Activated gamma-delta T cell treated with Interleukin-2 at 50 U/mL for 16 hours (primary cell): ENCODE measurements at places on chromosomes 16 and 17.

GRCh38 chr16:15770512-15770911, 86.3 kb downstream of the MYH11 start:
- DNase-seq = no peak

- no peak for DNase-seq
Measured at GRCh38 chr16:72073560-72074230, 10.7 kb downstream of the HPR start.

DNA sequence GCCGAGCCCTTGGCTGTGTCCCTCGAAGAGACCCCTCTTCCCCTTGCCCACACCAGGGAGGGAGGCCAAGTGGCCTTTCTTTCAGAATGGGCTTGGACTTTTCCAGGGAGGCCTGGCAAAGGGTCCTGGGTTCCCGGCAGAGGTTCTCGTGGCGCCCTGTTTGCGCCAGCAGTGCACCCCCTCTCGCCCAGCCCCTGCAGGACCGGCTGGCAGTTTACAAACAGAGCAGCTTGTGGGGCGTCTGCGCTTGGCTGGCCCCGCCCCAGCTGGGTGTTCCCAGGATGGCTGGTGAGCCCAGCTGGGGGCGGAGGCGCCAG, 137.8 kb upstream of the CIBAR2 start:
- DNase-seq = no peak

DNA sequence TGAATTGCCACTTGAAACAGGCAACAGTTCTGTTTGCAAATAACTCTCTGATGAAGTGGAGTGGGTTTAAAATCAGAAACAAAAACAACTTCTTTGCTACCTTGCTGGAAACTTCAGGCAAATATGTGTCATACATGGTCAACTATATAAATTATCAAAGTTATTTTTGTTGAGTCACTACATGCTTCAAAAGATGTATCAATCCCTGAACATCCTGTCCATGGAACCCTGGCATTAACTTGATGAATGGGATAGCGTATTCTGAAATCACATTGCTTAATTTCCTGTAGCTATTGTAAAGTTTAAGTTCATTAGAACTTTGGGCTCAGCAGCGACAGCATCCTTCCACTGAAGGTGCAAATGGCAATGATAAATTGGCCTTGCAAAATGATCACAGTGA, 213.6 kb upstream of the MAF start:
- no peak for DNase-seq

DNA sequence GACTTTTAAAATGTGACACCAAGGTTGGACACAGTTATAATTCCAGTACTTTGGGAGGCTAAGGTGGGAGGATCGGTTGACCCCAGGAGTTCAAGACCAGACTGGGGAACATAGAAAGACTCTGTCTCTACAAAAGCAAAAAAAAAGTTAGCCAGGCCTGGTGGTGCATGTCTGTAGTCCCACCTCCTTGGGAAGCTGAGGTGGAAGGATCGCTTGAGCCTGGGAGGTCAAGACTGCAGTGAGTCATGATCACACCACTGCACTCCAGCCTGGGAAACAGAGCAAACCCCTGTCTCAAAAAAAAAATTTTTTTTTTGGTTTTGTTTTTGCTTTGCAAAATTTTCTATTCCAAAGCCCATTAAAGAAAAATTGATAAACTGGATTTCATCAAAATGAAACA, 281.4 kb downstream of the BCAS3 start:
- DNase-seq = no peak

- no peak for DNase-seq
Measured at GRCh38 chr17:76869496-76870376, 1.5 kb downstream of the MGAT5B start.

DNA sequence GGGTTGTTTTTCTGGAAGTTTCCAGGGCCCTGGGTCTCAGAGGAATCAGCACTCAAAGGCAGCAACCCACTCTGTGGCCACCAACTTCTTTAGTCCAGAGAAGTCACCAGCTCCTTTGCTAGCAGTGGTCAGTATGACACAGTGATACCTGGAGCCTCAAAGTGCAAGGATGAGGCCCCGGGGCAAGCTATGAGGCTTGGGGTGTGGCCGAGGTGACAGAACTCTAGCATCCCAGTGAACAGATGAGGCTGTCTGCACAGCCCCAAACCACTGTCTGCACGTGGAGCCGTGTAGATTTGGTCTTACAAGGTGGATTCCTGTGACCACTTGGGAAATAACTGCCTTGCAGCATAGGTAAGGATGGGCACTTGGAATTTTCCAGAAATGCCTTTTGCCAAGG, 24.9 kb downstream of the TEKT5 start:
- DNase-seq = no peak
